ENCODE measurements at places on chromosomes 1 and 21. TPM values are rescaled to one million over a fixed set of nuclear protein-coding genes. Genes with fewer than 3 reads are reported as not detected.
A peak's percentile ranks its signal among the peaks of the same experiment; 100 is the strongest.

GRCh38 chr1:65258106-65258505 lies 51.2 kb upstream of the DNAJC6 start:
- DNase-seq: no peak

DNA sequence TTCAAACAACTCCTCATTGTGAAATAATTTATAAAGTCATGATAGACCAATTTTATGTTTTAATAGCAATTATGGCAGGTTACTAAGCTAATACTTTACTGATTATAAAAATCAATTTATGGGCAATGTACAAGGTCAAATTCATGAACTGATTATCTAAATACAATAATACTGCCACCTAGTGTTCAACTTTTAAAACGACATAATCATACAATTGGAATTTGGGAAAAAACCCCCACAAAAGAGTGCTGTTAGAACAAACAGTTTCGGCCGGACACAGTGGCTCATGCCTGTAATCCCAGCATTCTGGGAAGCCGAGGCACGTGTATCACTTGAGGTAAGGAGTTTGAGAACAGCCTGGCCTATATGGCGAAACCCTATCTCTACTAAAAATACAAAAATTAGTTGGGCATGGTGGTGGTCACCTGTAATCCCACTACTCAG lies 14.0 kb downstream of the GTF2B start:
- no peak for DNase-seq

The GNAT2 gene
- polyA plus RNA-seq: not detected

- DNase-seq: no peak
Observed at GRCh38 chr1:58460469-58460868, 86.1 kb downstream of the OMA1 start.

GRCh38 chr1:61254634-61255357 lies 172.4 kb downstream of the NFIA start:
- peak; percentile 68 for DNase-seq

The BARHL2 gene
- not detected for polyA plus RNA-seq

The CELA3A gene
- polyA plus RNA-seq: not detected

- DNase-seq: no peak
Observed at GRCh38 chr21:14762327-14762726, 216.2 kb upstream of the SAMSN1 start.

GRCh38 chr21:45972716-45973474 lies 8.7 kb upstream of the COL6A1 start:
- DNase-seq: peak; percentile 88

DNA sequence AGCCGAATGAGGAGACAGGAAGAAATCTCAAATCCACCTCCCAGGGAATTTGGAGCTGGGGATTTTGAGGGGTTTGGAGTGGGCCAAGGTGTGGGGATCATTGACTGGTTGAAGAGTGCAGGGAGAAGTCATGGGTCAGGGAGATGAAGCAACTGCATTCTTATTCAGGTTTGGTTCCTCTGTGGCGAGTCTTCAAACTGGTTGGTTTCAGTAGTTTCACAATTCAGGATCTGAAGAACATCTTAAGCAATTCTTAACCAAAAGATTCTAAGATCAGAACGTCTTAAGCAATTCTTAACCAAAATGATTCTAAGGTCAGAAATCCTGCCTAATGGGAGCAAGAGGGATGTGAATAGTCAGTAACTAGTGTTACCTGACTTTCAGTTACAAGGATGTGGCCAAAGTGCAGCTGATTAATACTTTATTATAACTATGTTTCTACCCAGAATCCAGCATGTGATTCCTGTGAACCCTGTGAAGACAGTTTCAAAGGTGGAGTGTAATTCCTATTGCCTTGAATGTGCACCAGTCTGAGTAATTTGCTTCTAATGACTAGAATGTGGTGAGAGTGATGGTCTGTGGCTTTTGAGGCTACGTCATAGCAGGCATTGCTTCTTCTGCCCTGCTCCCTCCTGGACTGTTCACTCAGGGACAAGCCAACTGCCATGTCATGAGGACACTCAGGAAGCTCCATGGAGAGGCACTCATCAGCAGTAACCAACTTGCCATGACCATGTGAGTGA lies 61.2 kb downstream of the OLFML3 start:
- DNase-seq: no peak

DNA sequence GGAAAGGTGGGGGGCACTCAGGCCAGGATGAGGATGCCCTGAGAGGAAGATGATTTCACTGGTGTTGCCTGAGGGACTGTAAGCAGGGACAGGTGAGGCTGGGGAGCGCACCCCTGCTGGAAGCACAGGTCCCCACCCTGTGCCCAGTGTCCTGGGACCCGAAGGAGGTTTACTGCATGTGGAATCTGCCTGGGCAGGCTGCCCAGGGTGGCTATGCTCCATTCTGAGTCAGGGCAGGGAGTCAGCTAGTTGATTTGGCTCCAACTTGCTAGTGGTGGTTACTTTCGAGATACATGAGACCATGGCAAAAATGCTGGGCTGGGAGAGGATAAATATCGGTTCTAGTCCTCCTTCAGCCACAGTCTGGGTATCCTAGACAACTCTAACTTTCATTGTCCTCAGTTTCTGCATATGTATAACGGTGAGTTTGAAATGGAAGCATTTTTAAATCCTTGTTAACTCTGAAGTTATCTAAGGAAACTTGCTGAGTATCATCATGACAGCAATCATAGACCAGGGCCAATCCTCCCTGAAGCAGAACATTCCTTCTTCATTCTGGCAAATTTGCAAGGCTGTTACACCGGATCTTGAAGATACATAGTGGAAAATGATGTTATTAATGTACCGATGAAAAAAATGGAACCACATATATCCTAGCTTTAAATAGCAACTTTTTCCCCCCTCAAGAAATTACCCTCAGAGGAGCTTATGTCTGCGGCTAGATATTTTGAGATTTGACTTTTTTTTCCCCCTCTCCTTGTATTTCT lies 7.7 kb downstream of the TLR5 start:
- no peak for DNase-seq

DNA sequence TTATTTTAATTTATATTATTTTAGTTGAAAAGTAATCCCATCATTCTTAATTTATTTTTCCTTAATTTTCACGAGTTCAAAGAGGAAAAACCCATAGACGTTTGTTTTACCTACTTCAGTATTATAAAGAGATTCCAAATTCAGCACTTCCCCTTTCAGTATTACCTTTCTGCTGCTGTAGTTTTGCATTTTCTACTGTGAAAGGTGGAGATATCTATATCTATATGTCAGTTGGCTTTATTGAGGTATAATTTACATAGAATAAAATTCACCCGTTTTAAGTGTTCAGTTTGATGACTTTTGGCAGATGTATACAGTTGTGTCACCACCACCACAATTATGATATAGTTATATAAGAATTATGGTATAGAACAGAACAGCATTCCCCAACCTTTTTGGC lies 33.0 kb downstream of the MAST2 start:
- no peak for DNase-seq

DNA sequence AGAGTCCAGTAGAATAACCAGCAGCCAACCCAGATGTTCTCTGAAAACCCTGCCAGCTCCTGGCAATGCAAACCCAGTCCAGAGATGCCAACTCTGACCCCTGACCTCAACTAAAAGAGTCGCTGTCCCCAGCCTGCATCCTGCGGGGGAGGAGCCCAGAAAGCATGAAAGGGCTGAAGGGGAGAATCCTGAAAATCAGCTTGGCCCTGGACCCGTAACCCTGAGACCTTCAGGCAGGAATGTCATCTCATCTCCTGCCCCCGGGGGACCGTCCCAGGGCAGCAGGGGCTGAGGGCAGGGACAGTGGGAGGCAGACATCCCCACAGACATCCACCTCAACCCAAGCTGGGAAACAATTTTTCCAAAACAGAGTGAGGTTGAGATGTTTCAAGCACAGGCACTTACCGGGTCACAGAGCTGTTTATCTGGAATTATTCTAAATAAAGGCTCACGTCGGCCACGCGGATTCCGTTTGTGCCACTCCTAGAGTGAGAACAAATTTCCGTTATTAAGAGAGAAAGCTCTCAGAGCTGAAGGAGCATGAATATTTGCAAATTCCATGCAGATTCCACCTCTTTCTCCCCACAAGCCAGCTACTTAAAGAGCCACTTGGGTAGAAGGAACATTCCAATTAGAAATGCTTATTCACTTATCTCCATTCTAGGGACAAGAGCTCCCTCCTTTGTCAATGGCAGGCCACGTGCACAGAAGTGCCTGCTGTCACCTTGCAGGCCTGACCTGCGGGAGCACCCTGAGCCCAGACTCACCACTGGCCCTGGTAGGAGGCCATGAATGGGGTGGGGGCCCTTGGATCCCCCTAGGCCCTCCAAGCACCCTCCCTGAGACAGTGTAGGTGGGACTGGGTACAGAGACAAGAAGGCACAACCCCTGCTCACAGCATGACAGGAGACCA lies 240.1 kb downstream of the NPHP4 start:
- no peak for DNase-seq

The PAQR6 gene
- 3.9 TPM for polyA plus RNA-seq

GRCh38 chr1:230507666-230508402 lies 81.7 kb upstream of the PGBD5 start:
- DNase-seq: no peak

The A3GALT2 gene
- polyA plus RNA-seq: 0.17 TPM

GRCh38 chr1:100483230-100483629 lies 54.7 kb upstream of the GPR88 start:
- DNase-seq: no peak

DNA sequence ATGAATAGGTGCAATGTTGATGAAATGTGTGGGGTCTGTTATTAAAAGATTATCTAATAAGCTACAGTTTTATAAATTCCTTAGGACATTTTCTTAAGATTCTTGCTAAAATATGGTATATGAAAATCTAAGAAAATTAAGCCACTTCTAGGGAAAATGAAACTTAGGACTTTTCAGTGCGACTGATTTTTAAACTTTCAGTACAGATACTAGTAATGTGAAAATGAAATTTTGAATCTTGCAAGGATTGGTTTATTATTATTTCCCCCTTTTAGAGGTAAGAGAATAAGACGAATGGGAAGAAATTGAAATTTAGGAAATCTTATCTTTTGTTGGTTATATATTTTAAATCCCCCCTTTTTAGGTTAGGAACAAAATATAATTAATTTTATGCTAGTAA lies 16.4 kb downstream of the CAPZA1 start:
- no peak for DNase-seq

The GPR37L1 gene
- 0.04 TPM for polyA plus RNA-seq

The LRRC71 gene
- polyA plus RNA-seq: 0.66 TPM

- DNase-seq: no peak
Observed at GRCh38 chr21:36297406-36297937, 22.5 kb upstream of the MORC3 start.

DNA sequence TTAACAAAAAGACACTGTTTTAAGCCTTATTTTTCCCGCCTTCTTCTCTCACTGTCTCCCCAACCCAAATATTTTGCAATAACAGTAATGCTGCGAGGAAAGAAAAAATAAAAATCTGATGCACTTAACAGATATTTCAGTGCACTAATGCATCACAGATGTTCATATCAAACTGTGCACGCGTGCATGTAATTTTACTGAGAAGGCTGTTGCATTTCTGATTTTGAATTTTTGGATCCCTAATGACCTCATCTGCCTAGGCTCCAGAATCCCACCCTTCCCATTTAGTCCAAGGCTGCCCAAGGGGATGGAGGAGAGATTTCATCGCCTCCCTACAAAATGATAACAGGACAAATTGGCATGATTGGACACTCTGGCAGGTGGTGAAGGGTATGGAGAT lies 5.5 kb downstream of the TRABD2B start:
- DNase-seq: no peak

- no peak for DNase-seq
Observed at GRCh38 chr1:157272264-157272663, 134.1 kb upstream of the ETV3 start.

- no peak for DNase-seq
Observed at GRCh38 chr1:225044258-225044657, 114.8 kb downstream of the DNAH14 start.

DNA sequence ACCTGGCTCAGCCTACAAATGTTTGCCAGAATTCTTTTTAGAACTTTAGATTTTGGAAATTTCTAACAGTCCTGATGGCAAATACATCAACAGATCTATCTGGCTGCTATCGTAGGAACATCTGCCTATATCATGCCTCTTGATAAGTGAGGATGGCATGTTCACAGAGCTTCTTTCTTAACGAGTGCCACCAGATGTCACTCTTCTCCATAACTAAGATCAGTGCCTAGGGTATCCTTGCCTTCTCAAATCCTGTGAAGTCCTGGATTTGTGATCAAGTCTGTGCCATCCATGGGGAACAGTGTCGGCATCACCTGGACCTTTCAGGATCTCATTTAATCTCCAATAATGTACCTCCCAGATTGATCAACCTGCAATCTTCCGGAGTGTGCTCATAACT lies 36.5 kb upstream of the CD5L start:
- peak; percentile 4 for DNase-seq

The C1QA gene
- polyA plus RNA-seq: 13.0 TPM

GRCh38 chr1:14415396-14415795 lies 183.1 kb upstream of the KAZN start:
- DNase-seq: no peak

GRCh38 chr1:34373912-34374311 lies 197.2 kb downstream of the C1orf94 start:
- DNase-seq: no peak

GRCh38 chr1:61253059-61253735 lies 170.8 kb downstream of the NFIA start:
- no peak for DNase-seq

DNA sequence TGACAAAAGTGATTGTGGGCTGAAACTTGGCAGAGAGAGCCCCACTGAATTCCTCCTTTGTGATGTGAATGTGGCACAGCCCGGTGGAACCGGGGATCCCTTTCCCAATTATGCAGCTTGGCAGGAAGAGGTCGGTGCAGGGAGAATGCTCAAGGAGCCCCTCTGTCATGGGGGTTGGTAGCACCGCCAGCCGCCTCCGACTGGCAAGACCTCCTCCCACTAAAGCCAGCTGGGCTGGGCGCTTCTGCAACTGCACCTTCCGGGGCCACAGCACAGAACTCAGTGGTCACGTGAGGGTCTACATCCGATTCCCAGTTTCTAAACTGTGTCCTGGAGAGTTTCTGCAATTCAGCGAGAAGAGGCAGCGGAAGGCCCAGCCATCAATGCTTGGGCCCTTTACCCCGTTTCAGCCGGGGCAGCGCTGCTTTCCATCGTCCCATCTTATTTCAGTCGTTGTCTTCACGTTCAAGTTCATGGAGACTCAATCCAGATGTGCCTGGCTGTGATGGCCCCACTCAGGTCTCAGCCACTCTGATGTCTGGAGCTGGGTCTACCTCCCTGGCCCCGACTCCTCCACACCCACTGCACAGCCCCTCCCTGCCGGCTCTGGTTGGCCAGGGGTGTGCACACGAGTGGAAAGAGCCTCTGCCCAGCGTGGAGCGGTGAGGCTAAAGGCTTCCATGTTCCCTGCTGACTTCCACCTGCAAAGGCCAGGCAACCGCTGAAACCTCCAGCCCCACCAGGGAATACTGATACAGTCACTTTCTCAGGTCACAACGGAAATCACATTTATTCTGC lies 39.8 kb upstream of the FHAD1 start:
- DNase-seq: no peak

The CLCA1 gene
- polyA plus RNA-seq: not detected

DNA sequence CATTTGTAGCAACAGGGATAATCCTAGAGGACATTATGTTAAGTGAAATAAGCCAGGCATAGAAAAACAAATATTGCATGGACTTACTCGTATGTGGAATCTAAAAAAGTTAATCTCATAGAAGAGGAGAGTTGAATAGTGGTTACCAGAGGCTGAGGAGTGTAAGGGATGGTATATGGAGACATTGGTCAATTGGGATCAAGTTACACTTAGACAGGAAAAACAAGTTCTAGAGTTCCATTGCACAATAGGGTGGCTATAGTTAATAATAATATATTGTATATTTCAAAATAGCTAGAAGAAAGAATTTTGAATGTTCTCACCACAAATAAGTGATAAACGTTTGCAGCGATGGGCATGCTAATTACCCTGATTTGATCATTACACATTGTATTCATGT lies 354.6 kb downstream of the SEC16B start:
- DNase-seq: no peak

- no peak for DNase-seq
Observed at GRCh38 chr1:22778862-22779520, 68.4 kb downstream of the EPHB2 start.

The DMAP1 gene
- 56.8 TPM for polyA plus RNA-seq

Data from right renal pelvis (tissue), 4 donors.